ENCODE measurements at places on chromosomes 7 and 10.
A peak's percentile ranks its signal among the peaks of the same experiment; 100 is the strongest.

- no peak for DNase-seq
Measured at GRCh38 chr10:94038024-94038423, 44.3 kb downstream of the PLCE1 start.

GRCh38 chr7:108327353-108327752, 128.9 kb downstream of the NRCAM start:
- DNase-seq = no peak

DNA sequence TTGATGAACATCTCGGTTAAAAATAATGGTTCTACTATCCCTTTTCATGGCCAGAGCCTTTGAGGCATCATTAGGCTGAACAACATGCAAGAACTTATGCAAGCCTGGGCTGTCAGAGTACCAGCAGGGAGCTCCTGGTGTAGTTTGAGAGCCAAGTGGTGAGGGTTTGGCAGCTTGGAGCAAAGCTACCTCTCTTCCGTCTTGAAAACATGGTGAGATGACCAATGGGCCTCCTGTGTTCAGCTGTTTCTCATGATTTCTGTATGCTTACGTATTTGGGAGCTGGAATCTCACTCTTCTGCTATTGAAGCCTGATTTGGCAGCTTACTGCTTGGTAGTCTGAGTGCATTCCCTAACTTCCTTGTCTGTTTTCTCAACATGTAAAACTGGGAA, 150.4 kb downstream of the CXCL12 start:
- DNase-seq = peak; percentile 14

DNA sequence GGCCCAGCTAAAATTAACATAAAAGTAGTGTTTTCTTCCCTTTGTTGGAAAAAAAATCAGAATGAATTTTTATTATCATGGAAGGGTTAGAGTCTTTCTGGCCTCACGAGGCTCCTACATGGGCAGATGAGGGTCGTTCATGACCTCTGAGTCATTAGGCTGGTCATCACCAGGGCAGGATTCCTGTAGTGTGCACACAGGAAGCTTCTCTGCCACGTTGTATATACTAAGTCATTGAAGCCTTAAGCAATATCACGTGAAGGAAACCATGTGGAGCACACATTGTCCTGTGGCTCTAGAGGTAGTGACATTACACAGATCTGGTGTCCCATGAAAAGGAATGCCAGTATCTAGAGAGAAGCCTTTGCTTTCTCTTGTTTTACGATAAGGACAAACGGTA, 84.7 kb upstream of the C1QL3 start:
- no peak for DNase-seq

- DNase-seq = no peak
Measured at GRCh38 chr10:119371704-119372663, 164.6 kb downstream of the GRK5 start.

GRCh38 chr10:58322072-58322834, 12.6 kb upstream of the UBE2D1 start:
- no peak for DNase-seq

- no peak for DNase-seq
Measured at GRCh38 chr7:15099074-15099473, 196.5 kb upstream of the DGKB start.

DNA sequence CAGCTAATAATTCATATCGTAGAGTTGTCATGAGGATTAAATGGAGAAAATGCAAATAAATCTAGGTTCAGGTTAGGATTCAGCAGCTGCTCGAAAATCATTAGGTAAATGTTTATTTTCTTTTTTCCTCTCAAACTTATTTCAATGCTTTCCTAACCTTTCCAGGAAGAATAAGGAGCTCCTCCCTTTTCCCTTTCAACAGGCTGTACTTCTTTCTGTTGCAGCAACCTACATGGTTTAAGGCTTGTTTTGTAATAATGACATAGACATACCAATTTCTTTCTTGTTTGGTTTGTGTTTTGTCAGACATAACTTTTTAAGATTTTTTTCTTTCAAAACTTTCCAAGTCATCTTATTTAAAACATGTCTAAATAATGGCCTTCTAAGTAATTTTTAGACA, 18.2 kb downstream of the GPR141 start:
- DNase-seq = no peak

DNA sequence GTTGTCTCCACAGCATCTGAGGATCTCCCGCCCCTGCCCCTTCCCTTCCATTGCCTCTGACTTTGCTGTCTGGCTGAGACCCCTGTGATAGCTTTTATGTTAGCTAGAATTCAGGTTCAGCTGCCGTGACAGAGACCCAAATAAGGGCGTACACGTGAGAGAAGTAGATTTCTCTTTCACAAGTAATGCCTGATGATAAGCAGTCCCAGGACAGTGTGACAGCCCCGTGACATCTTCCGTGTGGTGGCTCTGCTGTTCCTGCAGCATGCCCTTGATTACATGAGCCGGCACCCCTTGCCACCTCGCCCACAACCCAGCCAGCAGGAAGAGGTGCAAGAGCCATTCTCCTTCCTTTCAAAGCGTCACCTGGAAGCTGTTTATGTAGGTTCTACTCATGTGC, 130.9 kb upstream of the PODXL start:
- no peak for DNase-seq

GRCh38 chr7:47568056-47568455, 13.9 kb downstream of the TNS3 start:
- DNase-seq = no peak

DNA sequence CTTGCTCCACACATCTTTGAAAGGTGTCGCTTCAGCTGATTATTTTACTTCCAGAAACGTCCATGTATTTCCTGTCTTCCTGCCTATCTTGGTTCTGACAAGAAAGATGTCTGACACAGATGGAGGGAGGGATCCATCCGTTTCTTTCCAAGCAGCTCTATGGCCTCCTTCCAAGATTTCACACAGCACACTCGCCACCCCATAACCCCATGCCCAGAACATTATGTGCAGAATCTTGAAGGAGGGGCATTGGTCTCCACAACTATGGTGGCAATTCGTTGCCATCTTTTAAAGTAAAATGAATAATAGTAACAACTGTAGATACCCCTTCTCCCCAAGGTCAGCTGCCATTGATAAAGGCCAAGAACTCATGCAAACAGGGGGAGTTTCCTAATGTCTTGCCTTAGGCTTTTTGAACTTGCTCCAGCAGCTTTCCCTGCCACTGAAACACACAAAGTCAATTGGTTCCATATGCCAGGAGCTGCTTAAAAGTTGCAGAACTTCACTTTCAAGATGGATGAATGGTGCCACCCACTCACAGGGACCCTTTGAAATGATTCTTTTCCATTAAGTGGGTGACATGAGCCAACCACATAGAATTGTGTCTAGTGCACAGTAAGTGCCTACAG, 60.0 kb downstream of the VSTM4 start:
- DNase-seq = no peak

- DNase-seq = no peak
Measured at GRCh38 chr7:141456298-141456697, 94.9 kb upstream of the AGK start.

GRCh38 chr7:47523401-47523800, 58.5 kb downstream of the TNS3 start:
- no peak for DNase-seq

- DNase-seq = no peak
Measured at GRCh38 chr10:27646604-27647175, 98.9 kb downstream of the MKX start.

- no peak for DNase-seq
Measured at GRCh38 chr10:82266438-82266837, 391.4 kb downstream of the NRG3 start.

DNA sequence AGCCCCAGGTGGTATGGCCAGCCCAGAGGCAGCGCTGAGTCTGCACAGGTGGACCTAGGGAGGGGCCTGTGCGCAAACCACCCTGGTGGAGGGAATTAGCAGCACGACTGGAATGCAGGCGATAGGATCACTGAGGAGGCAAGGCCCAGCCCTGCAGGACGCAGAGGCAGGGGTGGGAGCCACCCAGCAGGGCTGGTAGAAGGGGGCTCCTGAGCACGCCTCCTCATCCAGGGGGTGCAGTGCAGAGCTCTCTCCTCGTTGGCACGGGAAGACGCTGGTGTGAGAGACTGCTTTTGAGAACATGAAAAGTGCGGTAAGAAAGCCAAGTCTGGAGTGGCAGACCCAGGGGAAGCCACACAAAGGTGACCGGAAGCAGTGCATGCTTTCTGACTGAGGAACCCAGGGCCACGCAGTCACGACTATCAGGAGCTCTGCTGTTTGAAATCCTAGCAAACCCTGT, 6.0 kb downstream of the FXYD4 start:
- peak; percentile 74 for DNase-seq

- DNase-seq = no peak
Measured at GRCh38 chr10:60732198-60732806, 46.0 kb upstream of the CDK1 start.

DNA sequence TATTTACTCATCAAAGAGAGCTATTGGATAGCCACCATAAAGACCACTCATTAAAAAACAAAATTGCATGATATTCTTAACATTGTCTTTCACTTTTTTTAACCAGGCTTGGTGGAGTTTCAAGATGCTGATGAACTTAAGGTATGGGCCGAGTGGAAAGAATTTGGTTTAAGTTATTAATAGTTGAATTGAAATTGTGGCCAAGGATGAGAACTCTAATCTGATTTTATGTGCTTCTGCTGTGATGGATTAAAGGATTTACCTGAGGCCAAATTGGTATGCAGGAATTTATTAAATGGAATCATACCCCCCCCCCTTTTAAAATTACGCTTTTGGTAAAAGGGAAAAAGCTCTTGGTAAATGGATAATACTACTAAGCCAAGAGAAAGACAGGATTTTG, 33.8 kb upstream of the TOMM7 start:
- DNase-seq = no peak

DNA sequence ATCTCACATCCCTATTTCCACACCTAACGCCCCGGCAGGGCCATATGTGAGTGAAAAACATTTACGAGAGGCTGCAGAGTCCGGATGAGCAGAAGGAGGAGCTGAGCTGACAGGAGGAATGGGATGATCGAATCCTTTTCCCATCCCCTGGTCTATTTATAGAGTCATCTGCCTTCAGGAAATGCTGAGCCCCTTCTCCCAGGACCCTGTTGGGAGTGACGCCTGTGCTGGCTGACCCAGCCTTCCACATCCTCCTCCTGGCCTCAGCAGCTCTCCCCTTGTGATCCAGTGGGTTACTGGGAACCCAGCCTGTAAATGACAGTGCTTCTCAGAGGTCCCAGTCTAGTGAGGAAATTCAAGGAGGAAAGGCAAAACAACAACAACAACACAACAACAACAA, 16.6 kb downstream of the DENND2A start:
- no peak for DNase-seq

DNA sequence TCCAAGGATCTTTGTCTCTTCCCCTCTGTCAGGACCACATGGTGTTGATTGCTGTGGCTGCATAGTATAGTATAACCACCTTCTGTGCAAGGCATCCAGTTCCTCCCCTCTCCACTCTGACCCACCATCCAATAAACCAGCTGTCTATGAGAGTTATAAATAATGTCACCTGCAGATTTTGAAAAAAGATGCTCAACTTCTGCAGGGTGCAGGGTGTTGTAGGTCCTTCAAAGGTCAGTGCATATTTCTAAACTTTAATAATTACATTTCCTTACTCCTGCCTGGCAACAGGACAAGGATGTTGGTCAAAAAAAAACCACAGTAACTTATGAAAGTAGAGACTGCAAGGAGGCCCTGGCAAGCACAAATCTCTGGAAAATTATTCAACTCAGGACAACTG, 166.2 kb downstream of the PKD1L1 start:
- DNase-seq = no peak

DNA sequence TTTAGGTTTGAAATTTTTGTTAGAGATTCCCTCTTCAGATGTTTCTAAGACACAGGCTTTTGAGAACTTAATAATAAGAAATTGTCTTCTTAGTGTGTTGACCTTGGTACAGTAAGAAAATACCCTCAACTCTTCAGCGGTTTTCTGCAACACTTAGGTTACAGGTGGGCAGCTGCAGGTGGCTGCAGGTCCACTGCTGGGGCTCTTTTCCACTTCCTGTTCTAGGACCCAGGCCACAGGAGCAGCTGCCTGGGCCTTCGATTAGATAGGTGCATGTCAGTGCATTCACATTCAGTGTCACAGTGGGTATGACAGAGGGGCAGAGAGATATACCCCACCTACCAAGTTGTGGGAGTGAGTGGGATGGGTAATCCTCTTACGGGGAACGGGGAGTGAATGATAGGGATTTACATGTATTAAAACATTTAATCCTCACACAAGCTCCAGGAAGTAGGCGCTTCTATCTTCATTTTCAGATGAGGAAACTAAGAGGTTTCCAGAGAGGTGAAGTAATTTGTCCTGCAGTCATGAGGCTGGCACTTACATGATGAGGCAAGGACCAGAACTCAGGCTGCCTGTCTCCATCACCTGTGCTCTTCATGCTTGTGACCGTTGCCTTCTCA, 20.2 kb upstream of the SUV39H2 start:
- no peak for DNase-seq

GRCh38 chr7:116150588-116150987, 59.8 kb upstream of the TES start:
- no peak for DNase-seq

GRCh38 chr10:71368643-71369042, 28.1 kb upstream of the CDH23 start:
- no peak for DNase-seq
